Mesenchymal stem cell (in vitro differentiated cells and primary cell): ENCODE measurements at places on chromosomes 12 and 14.
A peak's percentile ranks its signal among the peaks of the same experiment; 100 is the strongest.

- DNase-seq, result peak; percentile 26
- no peak overlapping the region for H3K4me3 ChIP-seq
- H3K4me1 ChIP-seq, result peaks cover 5% of the 10 kb centered on the region
- no peak overlapping the region for H3K27ac ChIP-seq
- no peaks in the 10 kb centered on the region for H3K36me3 ChIP-seq
Observed at GRCh38 chr12:1457901-1458300, 136.5 kb downstream of the FBXL14 start.

DNA sequence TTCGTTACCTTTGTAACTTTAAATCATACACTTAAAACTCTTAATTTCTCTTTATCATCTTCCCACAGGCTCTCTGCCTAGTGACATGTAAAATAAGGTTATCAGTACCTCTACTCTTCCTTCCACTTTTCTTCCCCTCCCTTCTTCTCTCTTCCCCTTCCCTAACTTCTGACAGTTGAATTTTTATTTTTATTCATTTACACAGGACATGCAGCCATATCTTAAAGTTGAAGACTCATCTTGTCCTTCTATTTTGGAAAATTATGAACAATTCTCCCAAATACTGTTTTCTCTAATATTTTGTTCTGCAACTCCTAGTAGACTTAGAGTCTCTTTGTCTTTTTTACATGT, 263.9 kb downstream of the FBXL14 start:
- H3K4me1 ChIP-seq, result no peaks in the 10 kb centered on the region
- peaks cover 8% of the 10 kb centered on the region for H3K36me3 ChIP-seq
- H3K27ac ChIP-seq, result no peak overlapping the region
- no peak overlapping the region for H3K4me3 ChIP-seq
- DNase-seq, result no peak

- no peaks in the 10 kb centered on the region for H3K27me3 ChIP-seq
- no peak for DNase-seq
- no peaks in the 10 kb centered on the region for H3K4me1 ChIP-seq
- H3K36me3 ChIP-seq, result no peaks in the 10 kb centered on the region
Observed at GRCh38 chr14:28057359-28058296, 709.0 kb upstream of the FOXG1 start.

DNA sequence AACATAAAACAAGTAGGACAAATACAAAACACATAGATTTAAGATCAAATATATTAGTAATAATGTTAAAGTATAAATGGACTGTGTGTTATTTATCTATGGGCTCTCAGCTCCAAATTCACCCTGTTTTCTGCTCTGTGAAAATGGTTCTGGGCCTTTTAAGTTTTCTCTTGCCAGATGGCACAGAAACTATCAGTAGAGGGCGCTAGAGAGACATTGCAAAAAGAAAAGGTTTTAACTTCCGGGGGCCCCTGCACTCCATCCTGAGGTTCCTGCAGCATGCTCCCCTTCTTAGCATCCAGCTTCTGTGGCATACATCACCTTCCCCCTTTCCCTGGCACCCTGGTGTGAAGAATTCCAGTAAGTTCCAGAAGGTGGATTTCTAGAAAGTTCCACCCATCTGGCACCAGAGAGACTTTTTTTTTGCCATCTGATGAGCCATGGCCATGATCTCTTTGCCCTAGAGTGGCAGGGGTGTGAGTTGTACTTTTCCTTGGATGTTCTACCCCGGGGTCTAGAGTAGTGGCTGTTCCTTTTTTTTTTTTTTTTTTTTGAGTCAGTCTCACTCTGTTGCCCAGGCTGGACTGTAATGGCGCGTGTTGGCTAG, 29.3 kb downstream of the ZCRB1 start:
- no peak overlapping the region for H3K4me3 ChIP-seq
- no peaks in the 10 kb centered on the region for H3K27me3 ChIP-seq
- no peaks in the 10 kb centered on the region for H3K36me3 ChIP-seq
- H3K4me1 ChIP-seq, result no peaks in the 10 kb centered on the region
- no peak overlapping the region for H3K27ac ChIP-seq

GRCh38 chr14:31207755-31208545, at the start of gene HECTD1:
Gene HECTD1 (minus strand): TSS chr14:31207793. CDS start chr14:31205936, 1,857 bp downstream.
- H3K27me3 ChIP-seq, result no peaks in the 10 kb centered on the region
- DNase-seq, result peak; percentile 94
- peak within 1 kb of the TSS; percentile 91 for H3K27ac ChIP-seq
- peaks cover 3% of the 10 kb centered on the region for H3K4me1 ChIP-seq
- H3K4me3 ChIP-seq, result peak within 1 kb of the TSS; percentile 82
- no peaks in the 10 kb centered on the region for H3K36me3 ChIP-seq

- no peak for DNase-seq
- no peaks in the 10 kb centered on the region for H3K36me3 ChIP-seq
- peaks cover 2% of the 10 kb centered on the region for H3K4me1 ChIP-seq
- H3K4me3 ChIP-seq, result no peak overlapping the region
- no peak overlapping the region for H3K27ac ChIP-seq
Observed at GRCh38 chr12:271161-271560, 8.5 kb upstream of the SLC6A13 start.

DNA sequence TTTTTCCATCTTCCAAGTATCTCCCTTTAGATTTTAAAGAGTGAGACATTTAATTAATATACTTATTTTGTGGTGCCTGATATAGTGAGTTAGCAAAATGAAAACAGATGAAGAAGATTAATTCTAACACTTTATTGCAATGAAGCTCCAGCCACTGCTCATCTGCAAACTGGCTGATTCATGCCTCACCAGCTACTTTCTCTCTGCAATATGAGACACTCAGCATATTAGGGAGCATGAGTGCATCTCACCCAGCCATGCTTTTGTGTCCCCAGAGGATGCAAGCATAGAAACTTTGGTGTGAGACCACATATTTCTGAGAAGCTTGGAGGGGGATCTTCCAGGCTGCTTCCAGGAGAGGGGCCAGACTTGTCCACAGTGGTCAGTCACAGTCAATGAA, 148.6 kb downstream of the BMP4 start:
- H3K36me3 ChIP-seq, result no peaks in the 10 kb centered on the region
- no peak overlapping the region for H3K27ac ChIP-seq
- peaks cover 7% of the 10 kb centered on the region for H3K27me3 ChIP-seq
- H3K4me1 ChIP-seq, result no peaks in the 10 kb centered on the region

- no peak overlapping the region for H3K27ac ChIP-seq
- peaks cover 5% of the 10 kb centered on the region for H3K36me3 ChIP-seq
- no peak overlapping the region for H3K4me3 ChIP-seq
- no peaks in the 10 kb centered on the region for H3K4me1 ChIP-seq
- H3K27me3 ChIP-seq, result no peaks in the 10 kb centered on the region
- no peak for DNase-seq
Observed at GRCh38 chr14:69372146-69372545, 26.0 kb downstream of the ERH start.

DNA sequence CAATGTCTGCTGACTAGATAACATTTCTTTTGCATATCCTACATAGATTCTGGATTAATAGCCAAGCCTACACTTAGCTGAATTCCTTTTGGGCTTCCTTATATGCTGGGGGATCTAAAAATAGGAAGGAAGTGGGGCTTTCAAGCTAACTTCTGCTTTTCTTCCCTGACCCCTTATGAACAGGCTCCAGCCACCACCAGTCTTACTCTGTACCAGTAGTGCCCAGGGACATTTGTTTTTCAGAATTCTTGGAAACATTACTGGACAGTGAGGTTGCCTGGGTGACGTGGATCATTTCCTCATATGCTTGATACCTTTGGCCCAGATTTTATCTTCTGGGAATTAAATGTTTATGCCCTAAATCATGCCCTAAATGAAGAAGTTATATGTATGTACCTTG, 55.9 kb upstream of the SRRM4 start:
- no peak overlapping the region for H3K27ac ChIP-seq
- no peaks in the 10 kb centered on the region for H3K4me1 ChIP-seq
- no peak for DNase-seq
- H3K4me3 ChIP-seq, result no peak overlapping the region
- H3K27me3 ChIP-seq, result no peaks in the 10 kb centered on the region
- H3K36me3 ChIP-seq, result no peaks in the 10 kb centered on the region

- H3K27ac ChIP-seq, result peak overlapping the region; percentile 68
- H3K4me1 ChIP-seq, result peaks cover 10% of the 10 kb centered on the region
- no peaks in the 10 kb centered on the region for H3K27me3 ChIP-seq
- H3K36me3 ChIP-seq, result no peaks in the 10 kb centered on the region
Observed at GRCh38 chr14:23121361-23121771, 2.3 kb upstream of the CEBPE start.

- no peak for DNase-seq
- no peak overlapping the region for H3K4me3 ChIP-seq
- H3K27me3 ChIP-seq, result no peaks in the 10 kb centered on the region
- no peaks in the 10 kb centered on the region for H3K4me1 ChIP-seq
Observed at GRCh38 chr12:21538061-21538653, 12.1 kb downstream of the SPX start.

DNA sequence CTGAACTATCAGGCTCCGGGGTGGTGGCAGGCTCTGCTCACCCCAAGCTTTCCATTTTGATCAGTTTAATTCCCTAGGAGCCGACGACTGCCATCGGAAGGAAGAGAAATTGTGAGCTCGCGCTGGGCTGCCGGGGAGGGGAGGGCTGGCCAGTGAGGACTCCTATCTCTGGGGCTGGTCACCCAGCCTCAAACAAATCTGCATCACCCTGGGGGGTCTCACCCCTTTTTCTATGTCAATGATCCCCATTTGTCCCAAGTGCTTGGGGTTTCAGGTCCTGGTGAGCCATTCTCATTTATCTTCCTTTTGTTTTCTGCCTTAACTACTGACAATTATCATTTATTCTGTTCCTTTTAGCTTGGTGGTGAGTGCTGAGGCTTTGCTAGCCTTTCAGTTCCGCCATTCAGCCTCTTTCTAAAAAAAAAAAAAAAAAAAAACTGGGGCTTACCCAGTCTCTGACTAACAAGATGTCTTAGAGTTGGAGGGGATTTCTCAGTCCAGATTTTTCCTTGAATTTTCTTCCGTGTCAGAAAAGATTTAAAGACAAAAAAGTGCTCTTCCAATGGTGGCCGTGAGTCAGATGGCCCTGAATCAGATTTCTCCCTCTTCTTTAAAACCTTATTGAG, 22.8 kb upstream of the USP44 start:
- no peaks in the 10 kb centered on the region for H3K27me3 ChIP-seq
- H3K36me3 ChIP-seq, result no peaks in the 10 kb centered on the region
- DNase-seq, result no peak
- H3K4me3 ChIP-seq, result no peak overlapping the region

- no peak overlapping the region for H3K27ac ChIP-seq
- H3K27me3 ChIP-seq, result peaks cover 11% of the 10 kb centered on the region
- H3K4me3 ChIP-seq, result no peak overlapping the region
- H3K36me3 ChIP-seq, result no peaks in the 10 kb centered on the region
- DNase-seq, result no peak
Observed at GRCh38 chr12:6277982-6278438, 32.5 kb upstream of the PLEKHG6 start.

- no peak overlapping the region for H3K27ac ChIP-seq
- H3K36me3 ChIP-seq, result no peaks in the 10 kb centered on the region
- H3K4me1 ChIP-seq, result peaks cover 21% of the 10 kb centered on the region
- peak; percentile 11 for DNase-seq
- H3K4me3 ChIP-seq, result peak overlapping the region; percentile 82
- H3K27me3 ChIP-seq, result no peaks in the 10 kb centered on the region
Observed at GRCh38 chr14:105313381-105314286, 914 bp upstream of the PACS2 start.

DNA sequence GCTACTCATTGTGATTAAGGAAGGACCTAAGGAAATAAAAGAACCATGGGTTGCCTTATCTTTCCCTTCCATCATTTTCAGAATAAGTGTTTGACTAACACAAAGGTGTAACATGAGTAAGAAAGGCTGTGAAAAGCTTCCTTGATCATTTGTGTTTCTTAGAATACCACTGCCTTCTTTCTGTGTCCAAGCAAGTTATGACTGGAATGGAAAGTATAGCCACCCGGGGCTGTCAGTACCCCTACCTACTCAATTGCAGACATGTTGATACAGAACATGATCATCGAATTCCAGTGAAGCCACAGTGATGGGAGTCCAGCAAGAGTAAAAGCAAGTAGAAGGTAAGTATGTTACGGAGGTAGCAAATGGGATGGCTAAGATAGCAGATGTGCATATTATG, 209.8 kb downstream of the PELI2 start:
- no peak overlapping the region for H3K4me3 ChIP-seq
- no peak for DNase-seq
- no peaks in the 10 kb centered on the region for H3K36me3 ChIP-seq
- no peaks in the 10 kb centered on the region for H3K27me3 ChIP-seq

DNA sequence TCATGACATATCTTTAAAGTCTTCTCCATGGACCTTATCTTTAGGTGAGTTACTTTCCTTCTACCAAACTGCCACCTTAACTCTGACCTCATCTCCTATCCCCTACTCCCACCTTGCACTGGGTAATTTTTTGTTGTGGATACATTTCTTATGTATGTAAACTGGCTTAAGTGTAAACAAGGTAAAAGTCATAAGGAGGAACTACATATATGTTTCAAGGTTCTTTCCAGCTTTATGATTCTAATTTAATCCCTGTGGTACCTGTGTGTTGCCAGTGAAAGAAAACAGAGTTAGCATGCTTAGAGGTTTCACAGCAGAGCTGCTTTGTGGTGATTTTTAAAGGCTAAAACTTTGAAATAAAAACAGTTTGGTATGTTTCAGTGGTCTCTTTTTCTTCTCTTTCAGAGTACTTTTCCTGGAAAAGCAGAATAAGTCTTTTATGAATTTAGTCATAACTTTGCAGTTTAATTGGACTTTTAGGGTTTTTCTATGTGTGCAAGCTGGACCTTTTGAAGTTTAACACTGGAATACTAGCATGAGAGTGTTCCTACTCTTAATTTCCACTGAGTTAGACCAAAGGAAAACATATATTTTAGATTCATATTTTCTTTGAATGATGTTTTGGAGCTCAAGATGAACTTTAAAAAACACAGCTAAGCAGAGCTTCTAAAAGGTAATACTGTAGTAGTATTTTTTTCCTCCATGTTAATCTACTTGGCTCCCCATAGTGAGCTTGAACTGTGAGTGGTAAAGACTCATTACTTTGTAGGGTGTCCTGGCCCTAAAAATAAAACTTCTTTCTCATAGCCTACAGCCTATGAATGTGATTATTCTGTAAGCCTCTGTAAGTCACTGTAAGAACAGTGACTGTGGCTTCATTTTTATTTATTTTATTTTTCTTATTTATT, 105.4 kb downstream of the FUT8 start:
- H3K36me3 ChIP-seq, result peaks cover 4% of the 10 kb centered on the region
- no peak overlapping the region for H3K27ac ChIP-seq
- H3K27me3 ChIP-seq, result no peaks in the 10 kb centered on the region
- H3K4me3 ChIP-seq, result no peak overlapping the region
- no peaks in the 10 kb centered on the region for H3K4me1 ChIP-seq

- H3K27ac ChIP-seq, result no peak overlapping the region
- no peaks in the 10 kb centered on the region for H3K4me1 ChIP-seq
- H3K27me3 ChIP-seq, result no peaks in the 10 kb centered on the region
- no peak overlapping the region for H3K4me3 ChIP-seq
- H3K36me3 ChIP-seq, result no peaks in the 10 kb centered on the region
Observed at GRCh38 chr12:94041850-94042249, 106.5 kb upstream of the PLXNC1 start.
